ENCODE measurements at places on chromosomes 7 and 10. TPM values are rescaled to one million over a fixed set of nuclear protein-coding genes. Genes with fewer than 3 reads are reported as not detected.

The BEND7 gene
- 10.3 TPM for total RNA-seq

The SYNPO2L gene
- not detected for total RNA-seq

The MYL10 gene
- not detected for total RNA-seq

The ETV1 gene
- total RNA-seq = 0.68 TPM

The ATP6V0A4 gene
- 0.07 TPM for total RNA-seq

The STARD3NL gene
- 29.7 TPM for total RNA-seq

The DLX5 gene
- total RNA-seq = 1.00 TPM

The ZNF800 gene
- 15.7 TPM for total RNA-seq

The INSYN2A gene
- total RNA-seq = under 0.01 TPM

The C7orf33 gene
- total RNA-seq = not detected

The TCF7L2 gene
- total RNA-seq = 3.1 TPM

The GPR15LG gene
- 1.2 TPM for total RNA-seq

The TACC2 gene
- total RNA-seq = 26.3 TPM

The DENND2A gene
- not detected for total RNA-seq

The OR9A2 gene
- total RNA-seq = not detected

The SFRP4 gene
- total RNA-seq = not detected

The AP4M1 gene
- total RNA-seq = 12.6 TPM

The LIPA gene
- total RNA-seq = 66.3 TPM

The CCDC7 gene
- total RNA-seq = 4.0 TPM

The UBTD1 gene
- total RNA-seq = 13.0 TPM

The CYP2C19 gene
- total RNA-seq = 0.50 TPM

Measured in nasal cavity respiratory epithelium epithelial cell of viscerocranial mucosa (primary cell).